Left forelimb (tissue), 1 donor: ENCODE measurements at places on chromosomes 1 and 21.

- no peak for DNase-seq
Observed at GRCh38 chr1:3644273-3644672, 5.6 kb downstream of the WRAP73 start.

DNA sequence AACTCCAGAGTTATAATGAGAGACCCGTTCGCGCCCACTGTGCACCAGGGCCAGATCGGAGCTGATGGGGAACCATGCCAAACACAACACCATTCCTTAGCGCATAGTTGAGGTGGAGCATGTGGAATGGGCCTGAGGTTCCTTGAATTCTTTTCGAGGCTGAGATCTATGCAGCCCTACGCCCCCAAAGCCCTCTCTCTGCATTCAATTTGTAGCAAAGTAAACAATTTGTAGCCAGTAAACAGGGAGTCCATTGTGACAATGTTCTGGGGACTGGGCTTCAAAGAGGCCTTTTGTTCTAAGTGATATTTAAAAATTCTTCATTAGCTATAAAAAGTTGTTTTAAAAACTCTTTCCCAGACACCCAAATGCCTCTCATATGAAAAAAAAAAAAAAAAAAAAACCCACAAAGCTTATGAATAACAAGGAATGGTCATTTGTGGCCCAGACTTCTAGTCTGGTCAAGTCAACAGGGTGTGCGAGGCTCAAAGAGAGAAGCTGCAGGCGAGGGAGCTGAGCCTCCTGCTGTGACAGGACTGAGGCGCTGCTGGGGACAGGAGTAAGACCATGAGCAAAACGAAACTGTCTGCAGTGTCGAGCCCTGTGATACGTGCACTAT, 30.6 kb upstream of the KCNE2 start:
- no peak for DNase-seq

DNA sequence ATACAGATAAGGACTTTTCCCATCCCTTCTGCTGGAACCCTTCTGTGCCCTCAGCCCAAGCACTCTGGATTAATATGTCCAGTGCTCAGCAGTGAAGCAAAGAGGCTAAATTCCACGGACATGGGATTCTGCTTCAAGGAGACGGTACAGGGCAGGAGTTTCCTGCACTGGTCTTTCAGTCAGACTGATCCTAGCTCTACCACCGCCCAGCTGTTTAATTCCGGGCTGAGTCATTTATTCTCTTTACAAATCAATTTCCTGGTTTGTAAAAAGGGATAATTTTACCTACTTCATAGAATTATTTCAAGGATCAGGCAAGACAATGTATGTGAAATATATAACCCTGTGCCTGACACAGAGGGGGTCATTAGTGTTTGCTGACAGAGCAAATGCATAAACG, 41.6 kb upstream of the NRDC start:
- DNase-seq, result no peak

GRCh38 chr1:39398278-39399021, 93.0 kb upstream of the BMP8A start:
- DNase-seq, result no peak

DNA sequence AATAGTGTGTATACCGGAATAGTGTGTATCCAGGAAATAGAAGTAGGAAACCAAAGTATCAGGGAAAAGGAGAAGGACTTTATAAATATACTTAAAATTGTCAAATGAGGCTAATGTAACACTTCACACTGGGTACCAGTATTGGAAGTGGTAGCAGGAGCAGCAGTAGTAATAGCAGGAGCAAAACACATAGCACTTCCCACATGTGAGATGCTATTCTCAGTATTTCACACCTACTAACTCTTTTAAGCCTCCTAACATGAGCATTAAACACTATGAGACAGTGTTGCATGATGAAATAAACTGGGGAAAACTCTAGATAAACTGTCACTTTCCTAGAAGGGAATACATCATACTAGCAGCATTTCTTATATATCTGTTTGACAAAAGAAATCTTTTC, 376.7 kb downstream of the VAV3 start:
- no peak for DNase-seq

DNA sequence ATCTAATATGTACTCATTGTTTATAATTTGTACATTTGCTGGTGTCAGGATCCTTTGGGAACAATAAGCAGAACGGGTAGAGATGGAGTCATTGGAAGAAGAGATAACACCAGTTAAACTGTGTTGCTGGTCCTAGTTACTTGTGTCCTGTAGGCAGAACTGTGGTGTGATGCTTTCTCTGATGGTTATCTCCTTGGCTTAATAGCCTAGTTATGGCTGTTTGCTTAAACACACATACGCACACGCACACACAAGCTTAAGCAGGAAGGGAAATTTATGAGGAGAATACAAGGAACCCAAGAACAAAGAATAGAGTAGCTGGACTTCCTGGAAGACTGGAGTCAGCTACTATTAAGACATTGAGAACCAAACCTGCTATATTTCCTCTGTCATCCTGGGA, 5.7 kb upstream of the PKN2 start:
- no peak for DNase-seq

- no peak for DNase-seq
Observed at GRCh38 chr1:95578462-95578861, 344.5 kb downstream of the RWDD3 start.

DNA sequence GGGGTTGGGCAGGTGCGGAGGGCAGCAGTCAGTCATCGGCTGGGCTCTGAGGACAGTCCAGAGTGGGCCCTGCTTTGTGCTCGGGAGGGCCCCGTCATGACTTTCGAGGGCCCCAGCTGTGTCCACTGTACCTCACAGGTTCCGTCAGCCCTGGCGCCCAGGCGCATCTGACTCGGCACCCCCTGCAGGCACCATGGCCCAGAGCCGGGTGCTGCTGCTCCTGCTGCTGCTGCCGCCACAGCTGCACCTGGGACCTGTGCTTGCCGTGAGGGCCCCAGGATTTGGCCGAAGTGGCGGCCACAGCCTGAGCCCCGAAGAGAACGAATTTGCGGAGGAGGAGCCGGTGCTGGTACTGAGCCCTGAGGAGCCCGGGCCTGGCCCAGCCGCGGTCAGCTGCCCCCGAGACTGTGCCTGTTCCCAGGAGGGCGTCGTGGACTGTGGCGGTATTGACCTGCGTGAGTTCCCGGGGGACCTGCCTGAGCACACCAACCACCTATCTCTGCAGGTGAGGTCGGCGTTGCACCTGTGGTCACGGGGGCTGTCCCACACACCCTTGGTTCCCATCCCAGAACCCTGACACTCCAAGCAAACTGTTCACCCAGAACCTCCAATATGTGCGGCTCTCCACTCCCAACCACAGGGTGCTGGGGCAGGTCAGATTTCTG, 7.8 kb downstream of the PODN start:
- peak; percentile 42 for DNase-seq

GRCh38 chr1:49552101-49552500, 471.7 kb downstream of the AGBL4 start:
- no peak for DNase-seq

DNA sequence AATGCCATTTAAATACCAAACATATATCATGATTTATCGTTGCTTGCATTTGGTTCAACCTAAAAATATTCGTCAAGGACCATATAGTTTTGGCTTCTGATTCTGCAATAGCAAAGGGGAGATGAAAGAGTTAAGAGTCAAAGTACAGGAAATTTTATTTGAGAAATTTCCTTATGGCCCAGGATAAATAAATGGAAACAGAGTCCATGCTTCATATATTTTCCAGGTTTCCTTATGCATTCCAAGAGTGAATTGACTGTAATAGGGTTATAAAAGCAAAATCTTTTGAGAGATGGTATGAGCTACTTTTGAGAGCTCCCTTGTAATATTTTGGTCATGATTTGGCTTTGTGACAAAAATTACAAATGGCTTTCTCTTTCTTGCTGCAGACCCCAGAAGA, 140.1 kb downstream of the HMCN1 start:
- DNase-seq, result no peak

DNA sequence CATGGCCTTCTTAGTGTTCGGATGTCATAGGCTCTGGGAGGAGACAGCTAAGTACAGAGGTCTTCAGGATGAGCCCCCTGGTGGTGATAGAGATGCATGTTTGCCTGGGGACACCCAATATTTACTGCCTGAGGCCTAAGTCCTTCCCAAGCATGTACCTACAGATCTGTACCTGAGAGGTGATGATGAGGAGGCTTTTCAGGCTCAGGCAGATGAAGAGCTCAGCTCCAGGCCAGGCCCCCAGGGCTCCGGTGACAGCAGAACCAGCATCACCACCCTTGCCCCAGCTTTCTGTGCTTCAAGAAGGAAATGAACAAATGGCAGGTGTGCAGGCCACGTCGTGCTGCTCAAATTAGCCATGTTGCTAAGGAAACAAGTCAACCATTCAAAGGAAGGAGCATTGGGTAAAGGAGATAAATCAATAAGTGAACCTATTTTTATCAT, 21.1 kb downstream of the CACNA1E start:
- no peak for DNase-seq

DNA sequence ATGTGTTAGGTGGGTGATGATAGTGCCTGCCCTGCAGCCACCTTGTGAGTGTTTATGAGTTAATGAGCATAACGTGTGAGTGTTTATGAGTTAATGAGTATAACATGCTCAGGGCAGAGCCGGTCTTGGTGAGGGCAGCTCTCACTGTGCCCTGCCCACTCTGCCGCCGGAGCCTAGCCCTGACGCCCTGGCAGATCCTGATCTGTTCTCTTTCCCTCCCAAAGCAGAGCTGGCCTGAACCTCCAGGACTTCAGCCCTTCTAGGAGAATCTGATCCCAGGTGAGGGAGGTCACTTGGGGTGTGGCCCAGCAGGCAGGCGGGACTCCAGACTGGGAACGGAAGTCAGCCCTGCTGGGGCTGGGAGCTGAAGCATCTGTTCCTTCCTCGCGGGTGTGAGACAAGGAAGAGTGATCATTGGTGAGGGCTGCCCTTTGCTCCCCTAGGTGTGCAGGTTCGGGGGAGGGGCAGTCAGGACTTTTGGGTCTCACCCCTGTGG, 5.7 kb downstream of the FBLIM1 start:
- DNase-seq, result no peak

GRCh38 chr1:21534674-21535378, 25.6 kb downstream of the ALPL start:
- DNase-seq, result no peak
